ENCODE measurements at places on chromosomes 11 and 22.

GRCh38 chr11:129075757-129076156 lies 116.4 kb downstream of the ARHGAP32 start:
- DNase-seq, result no peak

GRCh38 chr22:50076646-50077535 lies 8.3 kb downstream of the MLC1 start:
- DNase-seq, result no peak

DNA sequence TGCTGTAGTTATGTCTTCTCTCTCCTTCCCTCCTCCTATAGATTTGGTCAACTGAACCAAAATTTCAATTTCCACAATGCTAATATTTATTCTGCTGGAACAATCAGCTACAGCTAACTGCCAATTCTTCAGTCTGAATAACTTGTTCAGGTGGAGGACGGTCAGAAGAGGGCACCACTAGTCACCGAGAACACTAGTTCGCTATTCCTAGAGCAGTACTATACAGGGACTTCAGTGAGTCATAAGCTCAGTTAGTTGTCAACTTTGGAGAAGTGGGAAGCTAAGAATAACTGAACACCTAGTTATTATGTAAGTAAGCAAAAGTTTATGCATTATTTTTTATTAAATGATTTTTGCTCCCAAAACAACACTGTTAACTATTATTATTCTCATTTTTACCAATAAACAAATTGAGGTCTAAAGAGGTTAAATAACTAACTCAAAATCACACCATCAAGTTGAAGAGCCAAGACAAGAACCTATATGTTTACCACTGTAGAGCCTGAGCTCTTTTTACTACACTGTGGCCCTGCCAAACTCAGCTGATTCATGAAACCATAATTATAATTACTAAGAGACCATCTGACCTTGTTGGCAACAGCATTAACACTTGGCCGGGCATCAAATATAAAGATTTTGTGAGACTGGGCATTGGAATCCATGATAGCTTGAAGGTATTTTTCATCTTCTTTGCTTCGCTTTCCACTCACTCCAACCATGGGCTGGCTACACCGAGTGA lies 59.0 kb downstream of the CEP57 start:
- DNase-seq, result peak; percentile 76

DNA sequence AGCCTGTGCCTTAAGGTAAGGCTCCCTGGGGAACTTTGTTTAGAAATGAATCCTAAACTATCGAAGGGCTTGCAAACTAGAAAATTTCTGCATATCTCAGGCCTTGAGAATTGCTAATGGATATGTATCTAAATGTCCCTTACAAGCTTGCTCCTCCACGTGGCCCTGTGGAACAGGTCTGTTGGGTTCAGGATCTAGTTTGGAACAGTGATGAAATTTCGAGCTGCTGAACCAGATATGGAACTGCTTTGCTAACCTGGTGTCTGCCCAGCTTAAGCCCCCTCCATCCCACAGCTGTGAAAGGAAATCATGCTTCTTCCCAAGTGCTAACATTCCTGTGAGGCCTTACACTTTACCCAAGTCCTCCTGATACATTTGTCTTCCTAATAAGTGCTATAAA lies 11.6 kb downstream of the SREBF2 start:
- no peak for DNase-seq

DNA sequence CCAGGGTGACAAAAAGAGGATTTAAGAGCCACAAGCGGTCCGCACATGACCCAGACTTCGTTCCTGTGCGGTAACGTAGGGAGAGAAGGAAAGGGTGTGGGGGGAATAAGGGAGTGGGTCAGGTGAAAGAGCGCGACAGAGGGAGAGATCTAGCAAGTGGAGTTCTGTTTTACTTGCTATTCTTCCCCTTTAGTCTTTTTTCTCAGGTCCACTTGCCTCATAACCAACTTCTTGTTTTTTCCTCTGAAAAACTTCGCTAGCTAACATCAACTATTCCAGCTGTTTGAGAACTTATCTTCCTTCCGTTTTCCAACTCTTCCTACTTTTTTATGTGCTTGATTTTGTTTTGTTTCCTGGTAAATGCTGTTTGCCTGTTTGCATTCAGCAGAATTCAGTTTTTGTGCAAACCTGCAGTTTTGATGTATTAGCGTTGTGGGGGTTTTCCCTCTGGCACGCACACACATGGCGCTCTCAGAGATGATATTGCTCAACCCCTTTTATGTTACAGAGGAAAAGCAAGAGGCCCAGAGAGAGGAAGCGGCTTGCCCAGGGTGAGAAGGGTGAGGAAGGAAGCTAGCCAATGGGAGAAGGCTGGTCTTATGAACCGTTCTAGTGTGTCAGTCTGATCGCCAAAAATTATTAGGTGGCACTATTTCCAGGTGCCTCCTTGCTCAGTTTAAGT lies 592 bp upstream of the CTSC start:
- peak; percentile 94 for DNase-seq

DNA sequence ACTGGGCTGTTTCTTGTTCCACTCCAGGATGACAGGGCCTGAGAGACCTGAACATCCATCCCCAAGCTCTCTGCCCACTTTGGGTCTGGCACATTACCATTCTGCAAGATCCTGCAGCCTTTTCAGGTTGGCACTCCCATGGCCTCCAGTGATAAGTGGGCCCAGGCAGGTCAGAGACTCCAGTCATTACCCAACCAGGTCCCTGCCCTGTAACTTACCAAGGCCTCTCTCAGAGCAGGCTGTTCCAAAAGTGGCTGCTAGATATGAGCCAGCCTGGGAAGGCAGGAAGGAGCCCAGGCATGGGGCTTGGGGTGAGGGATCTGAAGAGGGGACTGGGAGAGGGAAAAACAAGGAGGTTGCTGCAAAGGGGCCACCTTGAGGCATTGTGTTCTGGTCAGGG lies 35.9 kb downstream of the KCNQ1OT1 start:
- DNase-seq, result no peak

DNA sequence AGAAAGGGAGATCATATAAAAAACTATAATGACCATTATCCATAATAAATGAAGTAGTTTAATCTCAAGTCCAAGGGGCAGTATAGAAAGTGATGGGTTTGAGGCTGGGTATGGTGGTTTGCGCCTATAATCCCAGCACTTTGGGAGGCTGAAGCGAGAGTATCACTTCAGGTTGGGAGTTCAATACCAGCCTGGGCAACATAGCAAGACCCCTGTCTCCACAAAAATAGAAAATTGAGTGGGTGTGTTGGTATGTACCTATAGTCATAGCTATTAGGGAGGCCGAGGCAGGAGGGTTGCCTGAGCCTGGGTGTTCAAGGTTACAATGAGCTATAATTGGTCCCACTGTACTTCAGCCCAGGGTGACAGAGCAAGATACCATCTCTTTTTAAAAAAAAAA lies 23.9 kb downstream of the MED17 start:
- no peak for DNase-seq
